ENCODE measurements at places on chromosomes 7 and 10.

- H3K27me3 ChIP-seq = no peaks in the 10 kb centered on the region
- H3K4me3 ChIP-seq = no peak overlapping the region
- H3K4me1 ChIP-seq = no peaks in the 10 kb centered on the region
Observed at GRCh38 chr7:81285142-81285871, 366.5 kb upstream of the SEMA3C start.

- H3K27me3 ChIP-seq = no peaks in the 10 kb centered on the region
- H3K4me1 ChIP-seq = no peaks in the 10 kb centered on the region
- no peak for DNase-seq
- H3K4me3 ChIP-seq = no peak overlapping the region
- H3K27ac ChIP-seq = no peak overlapping the region
Observed at GRCh38 chr10:128864554-128865295, 602.3 kb upstream of the MGMT start.

GRCh38 chr10:99524736-99525380 is 7.9 kb upstream of the NKX2-3 start:
- H3K36me3 ChIP-seq = no peaks in the 10 kb centered on the region
- peaks cover 34% of the 10 kb centered on the region for H3K4me1 ChIP-seq
- DNase-seq = no peak

DNA sequence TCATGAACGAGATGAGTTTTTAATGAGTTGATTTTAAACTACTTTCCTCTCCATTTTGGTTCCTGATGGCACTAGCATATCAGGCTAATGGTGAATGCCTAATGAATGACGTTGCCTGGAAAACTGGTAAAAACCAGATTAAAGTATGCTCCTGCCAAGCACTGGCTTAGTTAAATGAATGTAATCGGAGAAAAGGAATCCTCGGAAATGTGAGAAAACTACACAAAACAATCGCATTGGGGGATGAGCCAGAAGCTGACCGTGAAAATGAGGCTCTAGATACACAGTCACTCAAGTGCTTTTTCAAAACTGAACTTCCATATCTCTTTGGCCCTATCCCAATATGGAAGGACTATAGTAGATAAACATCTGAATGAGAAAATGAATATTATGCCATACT is 153.8 kb upstream of the COL1A2 start:
- no peak for DNase-seq
- no peak overlapping the region for H3K4me3 ChIP-seq

- DNase-seq = peak; percentile 33
- H3K27ac ChIP-seq = no peak overlapping the region
- no peaks in the 10 kb centered on the region for H3K27me3 ChIP-seq
- no peaks in the 10 kb centered on the region for H3K36me3 ChIP-seq
- peak overlapping the region; percentile 9 for H3K4me3 ChIP-seq
Observed at GRCh38 chr7:128166603-128167041, 74.5 kb upstream of the LEP start.

DNA sequence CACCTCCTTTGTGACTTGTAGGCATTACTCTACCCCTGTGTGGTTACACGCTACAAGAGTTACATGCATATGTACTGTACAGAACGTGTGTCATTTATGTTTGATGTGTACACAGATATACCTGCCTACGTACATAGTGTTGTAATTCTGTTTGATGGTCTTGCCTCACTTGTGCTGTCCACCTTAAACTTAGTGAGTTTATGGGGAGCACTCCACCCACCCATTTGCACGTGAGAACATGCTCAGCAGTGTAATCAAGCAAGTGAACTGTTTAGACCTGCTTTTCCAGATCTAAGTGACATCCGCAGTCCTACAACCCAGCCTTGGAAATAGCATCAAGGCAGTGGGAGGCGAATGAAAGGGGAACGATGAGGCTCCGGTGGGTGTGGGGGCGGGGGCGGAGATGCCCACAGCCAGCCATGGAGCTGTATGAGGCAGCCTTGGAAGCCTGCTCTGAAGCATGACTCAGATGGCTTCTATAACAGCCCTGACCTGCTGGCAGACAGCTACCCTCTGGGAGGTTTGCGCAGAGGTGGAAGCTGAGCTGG is 52.1 kb downstream of the SUFU start:
- no peaks in the 10 kb centered on the region for H3K27me3 ChIP-seq
- H3K27ac ChIP-seq = no peak overlapping the region
- no peaks in the 10 kb centered on the region for H3K4me1 ChIP-seq
- no peak for DNase-seq
- no peak overlapping the region for H3K4me3 ChIP-seq
- no peaks in the 10 kb centered on the region for H3K36me3 ChIP-seq

- no peak for DNase-seq
- H3K4me1 ChIP-seq = no peaks in the 10 kb centered on the region
- H3K4me3 ChIP-seq = no peak overlapping the region
- no peak overlapping the region for H3K27ac ChIP-seq
Observed at GRCh38 chr7:136533732-136534131, 334.7 kb upstream of the CHRM2 start.

GRCh38 chr7:36266683-36267082 is 113.6 kb downstream of the EEPD1 start:
- no peaks in the 10 kb centered on the region for H3K36me3 ChIP-seq
- no peak for DNase-seq
- no peaks in the 10 kb centered on the region for H3K27me3 ChIP-seq
- no peak overlapping the region for H3K27ac ChIP-seq
- H3K4me1 ChIP-seq = peaks cover 20% of the 10 kb centered on the region

All from body of pancreas (tissue), 4 donors.